A549 treated with DMSO at 1 μM for 4 hours (cell line): ENCODE measurements at places on chromosomes 11 and 22. TPM values are rescaled to one million over a fixed set of nuclear protein-coding genes. Genes with fewer than 3 reads are reported as not detected.

KBTBD4 gene
- 18.8 to 21.6 TPM (median 19.6 TPM) in 5 replicates for total RNA-seq

CBLIF gene
- not detected in 5 replicates for total RNA-seq

RNF26 gene
- 32.7 to 44.8 TPM (median 36.3 TPM) in 5 replicates for total RNA-seq

PSMC3 gene
- total RNA-seq, result 181 to 237 TPM (median 200 TPM) in 5 replicates
